ENCODE measurements at places on chromosomes 12 and 14.

DNA sequence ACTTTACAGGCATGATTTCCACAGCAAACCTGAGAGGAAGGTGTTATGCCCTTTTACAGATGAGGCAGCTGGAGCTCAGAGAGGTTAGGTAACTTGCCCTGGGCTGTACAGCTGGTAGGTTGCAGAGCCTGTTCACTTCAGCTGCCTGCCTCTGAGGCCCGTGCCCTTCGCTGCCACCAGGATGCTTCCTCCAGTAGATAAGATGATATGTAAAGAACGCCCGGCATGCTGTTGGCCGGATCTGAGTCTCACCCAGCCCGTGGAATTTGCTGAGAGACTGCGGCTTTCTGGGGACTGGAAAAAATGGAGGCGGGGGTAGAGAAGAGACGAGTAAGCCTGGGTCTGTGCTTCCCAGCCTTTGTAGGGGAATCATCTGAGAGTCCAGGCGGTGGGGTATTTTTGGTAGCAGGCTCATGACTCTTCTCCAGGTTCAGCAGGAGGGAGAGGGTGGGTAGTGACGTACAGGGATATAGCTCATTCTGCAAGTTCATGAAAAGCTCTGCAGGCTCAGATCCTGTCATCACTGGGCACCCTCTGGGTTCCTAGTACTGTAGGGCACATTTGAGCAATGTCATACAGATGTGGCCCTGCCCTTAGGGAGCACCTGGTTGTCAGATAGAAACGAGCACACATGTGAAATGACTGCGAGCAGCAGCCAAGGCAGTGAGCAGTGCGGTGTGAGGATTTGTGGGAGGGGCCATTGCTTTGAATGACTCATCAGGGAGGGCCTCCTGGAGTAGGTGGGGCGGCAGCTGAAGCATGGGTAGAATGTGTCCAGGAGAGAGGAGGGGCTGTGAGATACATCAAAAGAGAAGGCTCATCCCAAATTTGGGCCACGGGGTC, 159.4 kb downstream of the TSPAN9 start:
- no peak for DNase-seq

DNA sequence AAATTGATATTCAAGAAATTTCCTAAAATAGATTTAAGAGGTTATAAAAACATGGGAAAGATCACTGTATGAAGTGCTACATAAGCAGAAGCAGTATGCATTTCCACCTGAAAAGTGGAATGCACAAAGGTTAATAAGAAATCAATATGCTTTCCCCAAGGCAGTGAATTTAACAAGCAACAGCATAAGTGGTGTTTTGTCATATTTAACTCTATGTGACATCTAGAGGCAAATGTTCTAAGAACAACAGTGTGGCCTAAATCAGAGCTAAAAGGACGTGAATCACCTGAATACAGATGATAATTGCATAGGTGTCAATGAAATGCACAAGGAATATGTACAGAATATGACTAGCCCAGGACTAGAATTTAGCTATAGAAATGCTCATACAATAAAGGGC, 49.5 kb downstream of the SLC2A13 start:
- DNase-seq: no peak

- DNase-seq: peak; percentile 18
Measured at GRCh38 chr12:48078901-48079300, 27.0 kb downstream of the SENP1 start.

GRCh38 chr12:6607751-6608591, 792 bp upstream of the CHD4 start:
- DNase-seq: no peak

GRCh38 chr12:84922693-84923092, 10.1 kb upstream of the SLC6A15 start:
- DNase-seq: no peak

GRCh38 chr14:89811954-89812575, 142.5 kb downstream of the EFCAB11 start:
- DNase-seq: no peak

- no peak for DNase-seq
Measured at GRCh38 chr12:74337951-74338350, 199.7 kb upstream of the ATXN7L3B start.

GRCh38 chr12:87814625-87815024, 214.6 kb downstream of the C12orf50 start:
- no peak for DNase-seq

GRCh38 chr14:81122326-81122725, 98.4 kb downstream of the GTF2A1 start:
- no peak for DNase-seq

DNA sequence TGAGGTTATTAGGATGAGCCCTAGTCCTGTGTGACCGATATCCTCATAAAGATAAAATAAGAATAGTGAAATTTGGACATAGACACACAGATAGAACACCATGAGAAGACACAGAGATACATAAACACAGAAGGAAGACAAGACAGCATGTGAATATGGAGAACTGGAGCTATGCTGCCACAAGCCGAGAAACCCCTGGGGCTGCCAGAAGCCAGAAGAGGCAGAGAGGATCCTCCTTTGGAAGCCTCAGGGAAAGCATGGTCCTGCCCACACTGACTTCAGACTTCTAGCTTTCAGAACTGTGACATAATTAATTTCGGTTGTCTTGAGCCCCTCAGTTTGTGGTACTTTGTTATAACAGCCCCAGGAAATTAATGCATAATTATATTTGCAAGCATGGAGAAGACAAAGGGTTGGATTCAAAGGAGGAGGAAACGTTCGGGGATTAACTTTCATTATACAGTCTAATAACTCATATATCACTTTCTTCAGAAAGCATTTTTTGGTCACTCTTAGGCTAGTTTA, 1501.8 kb upstream of the FLRT2 start:
- no peak for DNase-seq

- no peak for DNase-seq
Measured at GRCh38 chr14:68246786-68247105, 427.2 kb downstream of the RAD51B start.

DNA sequence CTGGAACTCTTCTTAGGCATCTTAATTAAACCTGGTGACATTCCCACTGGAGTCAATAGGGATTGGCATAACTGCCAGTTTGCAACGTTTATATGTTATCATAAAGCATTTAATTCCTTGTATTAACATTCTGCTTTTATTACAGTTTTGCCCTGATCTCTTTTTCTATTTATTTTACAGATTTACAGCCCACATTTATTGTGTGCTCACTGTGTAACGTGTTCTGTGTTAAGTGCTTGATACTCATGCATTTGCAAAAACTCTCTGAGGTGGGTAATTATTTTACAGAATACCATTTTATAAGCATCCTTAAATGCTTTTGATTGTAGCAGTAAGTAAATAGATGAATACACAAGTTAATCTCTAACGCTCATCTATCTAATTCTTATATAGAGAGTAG, 341.5 kb upstream of the FAR2 start:
- no peak for DNase-seq

DNA sequence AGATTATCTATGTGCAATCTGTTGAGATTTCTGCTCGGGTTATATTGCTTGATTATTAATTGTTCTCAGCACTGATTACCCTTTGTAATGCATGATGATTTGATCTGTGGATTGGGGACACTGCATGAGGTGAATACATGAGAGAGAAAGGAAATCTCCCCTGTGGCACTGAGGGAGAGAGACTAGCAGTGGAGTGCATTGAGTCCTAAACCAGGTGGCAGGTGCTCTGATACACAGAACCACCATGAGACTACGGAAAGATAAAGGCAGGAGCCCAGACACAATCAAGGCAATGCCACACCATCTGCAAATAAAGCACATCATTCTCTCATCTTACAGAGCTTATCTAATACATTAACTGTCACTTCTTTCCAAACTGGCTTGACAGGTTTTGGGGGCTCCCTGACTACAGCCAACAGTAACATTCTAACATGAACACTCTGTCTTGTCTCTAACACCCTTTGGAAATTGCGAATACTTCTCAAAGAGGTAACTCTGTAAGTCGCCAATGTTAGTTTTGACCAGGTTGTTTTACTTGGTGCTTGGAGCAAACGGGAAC, 37.6 kb upstream of the TSPAN8 start:
- DNase-seq: no peak

- DNase-seq: no peak
Measured at GRCh38 chr14:22671622-22672021, 27.5 kb upstream of the OR6J1 start.

GRCh38 chr12:65208125-65208524, 38.7 kb downstream of the LEMD3 start:
- DNase-seq: no peak

DNA sequence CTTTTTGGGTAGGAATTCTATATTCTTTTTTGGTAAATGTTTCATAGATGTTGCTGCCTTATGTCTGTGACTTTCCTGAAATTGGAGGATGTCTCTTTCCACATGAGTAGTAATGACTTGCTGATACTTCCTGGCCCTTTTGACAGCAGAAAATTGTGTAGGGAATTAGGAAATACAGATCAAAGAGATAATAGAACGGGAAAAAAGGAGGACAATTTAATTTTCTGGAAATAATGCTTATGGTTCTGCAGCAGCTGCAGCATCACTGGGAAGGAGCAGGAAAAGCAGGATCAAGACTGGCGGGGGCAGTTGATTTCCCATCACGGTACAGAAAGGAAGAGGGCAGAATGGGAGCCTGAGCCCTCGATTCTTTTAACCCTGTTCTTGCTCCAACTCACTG, 68.8 kb upstream of the PZP start:
- DNase-seq: no peak

GRCh38 chr12:12786351-12786705, 869 bp downstream of the APOLD1 start:
- DNase-seq: no peak

- DNase-seq: no peak
Measured at GRCh38 chr12:21054334-21054733, 76.7 kb upstream of the SLCO1B1 start.

GRCh38 chr12:101407049-101407435, 530 bp downstream of the ARL1 start:
- DNase-seq: peak; percentile 10

DNA sequence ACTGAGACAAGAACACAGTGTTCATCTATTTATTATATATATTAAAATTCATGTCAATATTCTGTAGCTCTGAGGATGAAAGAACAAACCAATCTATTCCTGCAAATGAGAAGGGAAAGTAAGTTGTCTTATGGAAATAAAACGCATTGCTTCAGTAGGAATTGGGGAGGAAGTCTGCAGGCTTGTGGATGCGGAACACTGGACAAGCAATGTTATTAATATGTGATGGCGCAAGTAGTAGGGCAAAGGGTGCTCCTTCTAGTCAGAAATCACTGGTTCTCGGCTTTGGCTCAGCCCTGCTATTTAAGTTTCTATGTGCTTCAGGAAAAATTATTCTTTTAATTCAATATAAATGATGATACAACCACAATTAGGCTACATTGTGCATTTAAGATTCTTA, 28.8 kb upstream of the RAP1B start:
- DNase-seq: no peak

DNA sequence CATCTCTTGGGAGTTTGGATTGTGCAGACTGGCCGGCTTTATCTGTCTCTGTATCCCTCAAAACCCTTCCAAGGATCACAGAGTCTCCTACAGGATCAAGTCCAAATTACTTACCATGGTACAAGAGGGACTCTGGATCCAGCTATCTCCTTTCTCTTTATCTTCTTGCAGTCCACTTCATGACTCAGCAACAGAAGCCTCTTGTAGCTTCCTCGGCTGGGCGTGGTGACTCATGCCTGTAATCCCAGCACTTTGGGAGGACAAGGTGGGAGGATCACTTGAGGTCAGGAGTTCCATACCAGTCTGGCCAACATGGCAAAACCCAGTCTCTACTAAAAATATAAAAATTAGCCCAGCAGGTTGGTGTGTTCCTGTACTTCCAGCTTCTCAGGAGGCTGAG, 189.7 kb downstream of the BCAT1 start:
- no peak for DNase-seq

DNA sequence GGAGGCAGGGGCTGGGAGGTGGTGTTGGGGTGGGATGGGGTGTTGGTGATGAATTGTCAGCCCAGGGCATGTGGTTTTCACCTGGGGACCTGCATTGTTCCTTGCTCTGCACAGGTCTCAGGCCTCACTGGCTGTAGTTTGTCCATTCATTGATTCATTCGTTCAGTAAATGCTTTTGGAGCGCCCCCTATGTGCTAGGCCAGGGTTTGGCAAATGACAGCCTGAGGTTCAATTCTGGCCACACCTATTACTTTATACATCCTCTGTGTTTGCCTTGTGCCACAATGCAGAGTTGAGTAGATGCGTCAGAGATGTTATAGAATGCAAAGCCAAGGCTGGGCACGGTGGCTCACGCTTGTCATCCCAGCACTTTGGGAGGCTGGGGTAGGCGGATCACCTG, 4.7 kb downstream of the ADCK1 start:
- no peak for DNase-seq

- no peak for DNase-seq
Measured at GRCh38 chr12:107567876-107568619, 117.6 kb upstream of the PWP1 start.

DNA sequence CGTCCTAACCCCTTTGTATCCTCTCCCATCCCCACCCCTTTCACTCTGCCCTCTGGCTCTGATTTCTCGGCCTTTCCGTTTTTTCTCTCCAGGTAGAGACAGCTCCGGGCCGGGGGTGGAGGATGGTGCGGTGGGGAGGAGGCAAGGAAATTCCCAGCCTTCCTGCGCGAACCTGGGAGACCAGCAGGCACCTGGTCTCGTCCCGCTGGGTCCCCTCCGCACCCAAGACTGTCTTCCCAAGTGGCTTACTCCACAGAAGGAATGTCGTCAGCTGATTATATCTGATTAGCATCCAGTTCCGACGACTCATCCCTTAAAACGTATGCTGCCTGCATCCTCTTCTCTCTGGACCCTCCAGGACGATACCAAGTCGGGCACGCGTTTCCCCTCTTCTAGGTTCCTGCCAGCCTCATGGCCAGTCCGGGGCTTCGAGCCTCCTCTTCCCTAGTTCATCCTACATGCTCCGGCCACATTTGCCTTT, 42.2 kb upstream of the CAPRIN2 start:
- DNase-seq: no peak

DNA sequence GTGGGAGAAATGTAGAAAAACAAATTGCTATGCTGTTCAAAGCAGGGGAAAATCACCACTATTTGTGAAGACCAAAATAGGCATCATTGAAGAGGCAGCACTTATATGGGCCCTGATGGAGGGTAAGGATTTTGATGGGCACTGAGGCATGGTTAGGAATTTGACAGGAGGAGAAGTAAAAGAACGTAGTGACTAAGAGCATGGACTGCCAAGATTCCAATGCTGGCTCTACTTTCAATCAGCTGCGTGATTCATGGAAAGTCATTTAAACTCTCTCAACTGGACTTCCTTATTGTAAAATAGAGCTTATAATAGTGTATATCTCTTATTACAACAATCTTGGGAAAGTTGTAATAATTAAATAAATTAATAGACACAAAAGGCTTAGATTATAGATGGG, 267.7 kb upstream of the G2E3 start:
- DNase-seq: peak; percentile 26

DNA sequence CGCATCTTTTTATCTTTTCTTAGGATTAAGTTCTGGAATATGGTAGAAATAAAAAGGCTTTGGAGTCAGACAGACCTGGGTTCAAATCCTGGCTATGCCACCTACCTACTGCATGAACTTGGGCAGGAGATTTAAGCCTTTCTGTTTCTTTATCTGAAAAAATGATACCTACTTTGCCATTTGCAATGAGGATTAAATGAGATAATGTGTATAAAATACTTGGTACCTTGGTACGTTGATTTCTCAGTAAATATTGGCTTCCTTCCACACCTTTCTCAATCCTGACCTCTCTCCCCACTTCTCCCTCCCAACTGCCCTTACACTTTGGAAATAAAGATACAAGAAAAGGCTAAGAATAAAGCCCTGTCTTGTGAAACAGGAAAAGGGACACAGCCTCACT, 172.6 kb downstream of the PAX9 start:
- no peak for DNase-seq

- DNase-seq: peak; percentile 90
Measured at GRCh38 chr12:1611803-1612572, 17.0 kb upstream of the WNT5B start.

Data from GM04504 (cell line).